ENCODE measurements at places on chromosomes 5 and 9. TPM values are rescaled to one million over a fixed set of nuclear protein-coding genes. Genes with fewer than 3 reads are reported as not detected.
A peak's percentile ranks its signal among the peaks of the same experiment; 100 is the strongest.

DNA sequence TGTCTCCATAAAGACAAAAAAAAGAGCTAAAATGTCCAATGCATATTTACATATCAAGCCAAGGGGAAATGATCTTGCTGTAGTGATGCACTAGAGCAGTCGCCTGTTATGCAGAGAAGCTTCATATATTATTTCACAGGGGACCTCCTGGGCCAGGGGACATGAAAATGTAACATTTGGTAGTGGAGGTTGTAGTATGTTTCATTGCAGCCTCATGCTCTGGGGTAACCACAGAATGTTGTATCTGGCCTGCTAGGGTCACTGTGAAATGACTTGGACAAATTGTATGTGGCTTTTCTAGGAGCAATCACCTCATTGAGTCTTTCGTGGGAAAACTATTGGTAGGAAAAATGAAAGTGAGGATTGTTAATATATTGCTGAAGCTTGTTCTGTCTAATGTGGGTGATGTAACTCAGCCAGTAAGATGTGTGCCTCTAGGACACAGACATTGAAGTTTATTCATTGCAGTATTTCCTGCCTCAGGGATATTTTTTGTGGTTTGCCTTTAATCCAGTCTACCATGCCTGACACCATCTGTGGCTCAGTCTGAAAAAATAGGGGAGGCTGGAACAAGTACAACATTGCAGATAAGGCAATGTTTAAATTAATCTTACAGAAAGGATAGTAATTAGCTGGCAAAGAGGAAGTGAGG lies 430.8 kb upstream of the TNC start:
- no peak overlapping the region for H3K27ac ChIP-seq
- H3K36me3 ChIP-seq = no peaks in the 10 kb centered on the region
- no peak for DNase-seq
- H3K4me3 ChIP-seq = no peak overlapping the region

DNA sequence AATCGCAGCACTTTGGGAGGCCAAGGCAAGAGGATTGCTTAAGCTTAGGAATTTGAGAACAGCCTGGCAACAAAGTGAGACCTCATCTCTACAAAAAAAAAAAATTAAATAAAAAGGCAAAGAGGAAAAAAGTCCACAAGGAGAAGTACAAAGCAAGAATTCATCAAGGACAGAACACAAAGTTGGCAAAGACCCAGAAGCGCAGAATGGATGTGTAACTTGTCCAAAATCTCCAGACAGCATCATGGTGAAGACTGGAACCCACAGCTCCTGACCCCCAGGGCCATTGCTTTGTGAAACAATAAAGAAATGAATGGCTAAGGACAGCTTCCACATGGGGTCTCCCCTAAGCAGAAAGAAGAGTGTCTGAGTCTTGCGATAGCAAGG lies 7.8 kb downstream of the HSD17B3 start:
- no peak overlapping the region for H3K27ac ChIP-seq
- no peak for DNase-seq
- H3K36me3 ChIP-seq = no peaks in the 10 kb centered on the region
- H3K4me3 ChIP-seq = no peak overlapping the region
- H3K27me3 ChIP-seq = no peaks in the 10 kb centered on the region
- no peaks in the 10 kb centered on the region for H3K4me1 ChIP-seq

DNA sequence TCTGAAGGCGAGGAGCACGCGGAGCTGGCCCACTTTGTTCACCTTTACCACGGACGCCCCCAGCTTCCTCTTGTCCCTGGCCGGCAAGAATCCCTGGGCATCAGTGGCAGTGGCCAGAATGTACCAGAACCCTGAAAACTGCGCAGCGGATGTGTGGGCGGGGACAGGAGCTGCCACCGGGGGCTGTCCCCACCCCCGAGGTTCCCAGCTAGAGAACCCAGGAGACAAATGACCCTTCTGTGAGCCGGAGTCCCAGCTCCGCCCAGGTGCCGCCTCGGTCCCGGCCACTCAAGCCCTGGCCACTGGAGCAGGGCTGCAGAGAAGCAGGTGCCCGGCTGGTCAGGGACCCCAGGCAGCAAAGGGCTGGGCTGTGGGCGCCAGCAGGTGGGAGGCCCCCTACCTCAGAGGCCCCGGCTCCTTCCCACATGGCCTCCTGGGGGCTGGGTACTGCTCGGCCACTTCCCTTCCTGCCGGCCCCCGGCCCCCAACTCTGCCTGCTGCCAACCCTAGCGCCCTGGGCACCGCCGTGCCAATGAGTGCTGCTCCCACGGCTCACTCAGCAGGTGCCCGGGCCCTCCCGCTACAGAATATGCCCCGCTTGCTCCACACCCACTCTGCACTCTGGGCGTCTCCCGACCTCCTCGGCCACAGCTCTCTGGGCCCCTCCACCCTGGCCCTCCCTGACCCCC lies 713 bp downstream of the LCN10 start:
- DNase-seq = peak; percentile 49
- H3K27ac ChIP-seq = no peak overlapping the region
- peaks cover 14% of the 10 kb centered on the region for H3K27me3 ChIP-seq
- H3K36me3 ChIP-seq = no peaks in the 10 kb centered on the region
- H3K4me3 ChIP-seq = no peak overlapping the region
- H3K4me1 ChIP-seq = peaks cover 30% of the 10 kb centered on the region

DNA sequence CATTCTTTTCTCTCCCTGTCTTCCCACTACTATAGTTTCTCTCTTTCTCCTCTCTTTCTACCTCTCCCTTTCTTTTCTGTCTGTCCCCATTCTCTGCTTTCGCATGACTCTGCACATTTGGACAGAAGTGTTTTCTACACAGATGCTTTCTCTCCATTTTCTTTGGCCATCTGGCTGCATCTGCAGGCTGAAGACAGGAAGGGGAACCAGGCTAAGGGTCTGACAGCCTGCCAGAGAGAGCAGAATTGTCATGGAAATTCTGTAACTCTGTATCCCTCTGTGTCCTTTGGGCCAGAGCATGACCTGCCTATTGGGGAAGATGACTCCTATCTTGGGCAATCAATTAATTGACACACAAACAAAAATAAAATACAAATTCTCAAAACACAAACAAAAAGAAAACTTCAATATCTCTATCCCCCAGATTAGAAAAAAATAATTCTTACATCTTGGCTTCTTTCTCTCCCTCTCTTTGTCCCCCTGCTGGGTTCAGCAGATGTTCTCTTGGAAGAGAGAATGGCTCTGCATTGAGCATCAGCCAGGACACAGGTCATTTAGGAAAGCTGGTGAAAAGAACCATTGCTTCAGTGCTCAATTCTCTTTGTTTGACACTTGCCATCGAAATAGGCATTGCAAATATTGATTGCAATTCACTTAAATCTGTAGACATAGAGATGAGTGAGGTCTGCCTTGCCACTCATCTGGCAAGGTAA lies 415.9 kb upstream of the KLF4 start:
- no peaks in the 10 kb centered on the region for H3K27me3 ChIP-seq
- H3K36me3 ChIP-seq = no peaks in the 10 kb centered on the region
- no peaks in the 10 kb centered on the region for H3K4me1 ChIP-seq
- no peak for DNase-seq

DNA sequence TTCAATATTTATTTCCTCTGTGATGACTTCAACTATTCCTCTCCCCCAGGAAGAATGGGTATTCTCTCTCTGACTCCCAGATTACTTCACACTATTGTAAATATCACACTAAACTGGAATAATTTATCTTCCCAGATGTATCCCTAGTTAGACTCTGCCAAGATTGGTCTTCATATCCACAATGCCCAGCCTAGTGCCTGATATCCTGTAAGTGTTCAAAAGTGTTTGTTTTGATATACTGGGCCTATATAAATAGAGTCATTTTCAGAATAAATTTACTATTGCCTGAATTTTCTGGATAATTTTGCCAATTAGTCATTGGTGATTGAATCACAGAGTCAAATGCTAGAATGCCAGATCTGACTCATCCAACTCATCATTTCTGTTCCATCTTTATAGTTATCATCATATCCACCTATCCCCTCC lies 143.7 kb upstream of the TNC start:
- no peak overlapping the region for H3K4me3 ChIP-seq
- no peaks in the 10 kb centered on the region for H3K27me3 ChIP-seq
- H3K36me3 ChIP-seq = no peaks in the 10 kb centered on the region
- H3K27ac ChIP-seq = no peak overlapping the region
- no peaks in the 10 kb centered on the region for H3K4me1 ChIP-seq

The CD14 gene
- 19.2 TPM for total RNA-seq
